ENCODE measurements at places on chromosomes 11 and 22. TPM values are rescaled to one million over a fixed set of nuclear protein-coding genes. Genes with fewer than 3 reads are reported as not detected.

Gene RAB39A
- 2.4 TPM for total RNA-seq

Gene MAPK8IP1
- total RNA-seq, result 1.4 TPM

Gene SERHL2
- 5.0 TPM for total RNA-seq

Gene DLG2
- total RNA-seq, result 5.8 TPM

Gene ADM2
- 3.7 TPM for total RNA-seq

Gene CECR2
- total RNA-seq, result 6.6 TPM

Gene APOBEC3A
- not detected for total RNA-seq

Gene FGF3
- not detected for total RNA-seq

Gene PTPN5
- total RNA-seq, result not detected

Gene TMEM135
- total RNA-seq, result 19.5 TPM

Gene PRODH
- not detected for total RNA-seq

Gene CCDC87
- total RNA-seq, result 0.39 TPM

Gene MPZL3
- 4.2 TPM for total RNA-seq

DNA sequence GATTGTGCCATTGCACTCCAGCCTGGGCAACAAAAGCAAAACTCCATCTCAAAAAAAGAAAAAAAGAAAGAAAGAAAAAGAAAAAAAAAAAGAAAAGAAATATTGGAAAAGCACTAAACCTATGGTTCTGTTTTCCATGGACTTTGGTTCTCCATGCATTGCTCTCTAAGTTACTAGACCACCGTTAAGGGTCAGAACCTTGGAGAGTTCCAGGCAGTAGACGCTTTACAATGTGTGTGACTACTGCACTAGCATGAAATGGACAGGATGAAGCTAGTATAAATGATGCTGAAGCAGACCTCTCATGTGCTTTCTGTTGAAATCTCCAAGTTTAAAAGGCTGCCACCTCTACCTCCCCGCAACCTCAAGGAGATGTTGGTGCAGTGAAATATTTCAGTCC is 63.5 kb downstream of the SIK2 start:
- DNase-seq, result no peak

DNA sequence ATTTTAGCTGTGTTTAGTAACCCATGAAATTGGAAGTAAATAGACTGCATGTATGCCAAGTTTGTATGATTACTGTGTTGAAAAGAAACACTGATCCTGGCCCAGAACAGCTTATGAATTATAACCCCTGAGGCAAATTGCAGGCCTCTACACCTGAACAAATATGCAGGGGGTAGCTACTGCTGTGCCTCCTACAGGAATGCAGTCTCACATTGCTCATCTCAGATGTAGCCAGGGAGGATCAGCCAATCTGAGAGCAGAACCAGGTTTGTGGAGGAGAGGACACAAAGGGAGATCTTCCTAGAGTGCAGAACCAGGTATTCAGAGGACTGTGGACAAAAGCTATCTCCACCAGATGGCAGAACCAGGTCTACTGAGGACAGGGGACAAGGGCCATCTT is 442.2 kb upstream of the DDI1 start:
- DNase-seq, result no peak

GRCh38 chr11:128689948-128690664 is 3.8 kb upstream of the FLI1 start:
- DNase-seq, result no peak

- no peak for DNase-seq
Observed at GRCh38 chr11:62242021-62242420, at the start of gene SCGB1D2. Gene SCGB1D2, plus strand, starts transcription at chr11:62242239. Its CDS starts 69 bp downstream, at chr11:62242308.

- no peak for DNase-seq
Observed at GRCh38 chr11:35347921-35348331, 71.4 kb downstream of the SLC1A2 start.

- DNase-seq, result no peak
Observed at GRCh38 chr11:20013346-20014066, 146.8 kb downstream of the DBX1 start.

- DNase-seq, result no peak
Observed at GRCh38 chr22:32531931-32532819, 57.6 kb downstream of the FBXO7 start.

DNA sequence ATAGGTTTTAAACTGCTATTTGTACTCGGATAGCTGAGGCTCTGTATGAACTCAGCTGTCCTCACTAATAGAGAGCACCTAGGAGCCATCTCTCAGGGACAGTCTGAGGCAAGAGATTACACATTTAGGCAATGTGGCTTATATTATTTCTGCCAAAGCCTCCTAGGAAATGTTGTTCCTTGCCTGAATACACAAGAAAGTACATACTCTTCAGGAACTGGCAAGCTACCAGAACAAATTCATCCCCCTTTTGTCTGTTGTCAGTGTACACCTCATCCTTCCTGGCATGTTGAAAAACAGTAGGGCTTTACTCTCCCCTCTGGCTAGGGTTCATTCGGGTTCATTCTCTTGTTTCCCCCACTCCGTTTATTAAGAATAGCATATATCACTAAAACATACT is 615.9 kb upstream of the FAT3 start:
- no peak for DNase-seq

- no peak for DNase-seq
Observed at GRCh38 chr11:41816396-41816795, 356.9 kb upstream of the LRRC4C start.

- DNase-seq, result peak; percentile 31
Observed at GRCh38 chr11:128550261-128550821, 37.0 kb downstream of the ETS1 start.

- no peak for DNase-seq
Observed at GRCh38 chr11:131595797-131596196, 225.4 kb downstream of the NTM start.

GRCh38 chr11:61555051-61555969 is 25.6 kb downstream of the SYT7 start:
- DNase-seq, result no peak

- no peak for DNase-seq
Observed at GRCh38 chr11:23398052-23398451, 537.8 kb upstream of the CCDC179 start.

DNA sequence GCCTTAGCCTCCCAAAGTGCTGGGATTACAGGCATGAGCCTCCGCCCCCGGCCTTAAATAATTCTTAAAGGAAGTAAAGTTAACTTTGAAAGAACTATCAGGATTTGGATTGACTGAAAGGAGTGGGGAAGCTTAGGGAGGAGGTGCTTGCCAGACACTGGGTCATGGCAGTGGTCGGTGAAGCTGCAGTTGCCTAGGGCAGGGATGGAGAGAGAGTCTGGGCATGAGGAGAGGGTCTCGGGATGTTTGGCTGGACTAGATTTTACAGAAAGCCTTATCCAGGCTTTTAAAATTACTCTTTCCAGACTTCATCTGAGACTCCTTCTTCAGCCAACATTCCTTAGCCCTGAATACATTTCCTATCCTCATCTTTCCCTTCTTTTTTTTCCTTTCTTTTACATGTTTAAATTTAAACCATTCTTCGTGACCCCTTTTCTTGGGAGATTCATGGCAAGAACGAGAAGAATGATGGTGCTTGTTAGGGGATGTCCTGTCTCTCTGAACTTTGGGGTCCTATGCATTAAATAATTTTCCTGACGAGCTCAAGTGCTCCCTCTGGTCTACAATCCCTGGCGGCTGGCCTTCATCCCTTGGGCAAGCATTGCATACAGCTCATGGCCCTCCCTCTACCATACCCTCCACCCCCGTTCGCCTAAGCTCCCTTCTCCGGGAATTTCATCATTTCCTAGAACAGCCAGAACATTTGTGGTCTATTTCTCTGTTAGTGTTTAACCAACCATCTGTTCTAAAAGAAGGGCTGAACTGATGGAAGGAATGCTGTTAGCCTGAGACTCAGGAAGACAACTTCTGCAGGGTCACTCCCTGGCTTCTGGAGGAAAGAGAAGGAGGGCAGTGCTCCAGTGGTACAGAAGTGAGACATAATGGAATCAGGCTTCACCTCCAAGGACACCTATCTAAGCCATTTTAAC is at the start of gene NNMT:
Gene NNMT, plus strand, starts transcription at position 724 of the 929 bp plus-strand sequence. Its CDS starts 158 bp downstream, at position 882.
- DNase-seq, result no peak

DNA sequence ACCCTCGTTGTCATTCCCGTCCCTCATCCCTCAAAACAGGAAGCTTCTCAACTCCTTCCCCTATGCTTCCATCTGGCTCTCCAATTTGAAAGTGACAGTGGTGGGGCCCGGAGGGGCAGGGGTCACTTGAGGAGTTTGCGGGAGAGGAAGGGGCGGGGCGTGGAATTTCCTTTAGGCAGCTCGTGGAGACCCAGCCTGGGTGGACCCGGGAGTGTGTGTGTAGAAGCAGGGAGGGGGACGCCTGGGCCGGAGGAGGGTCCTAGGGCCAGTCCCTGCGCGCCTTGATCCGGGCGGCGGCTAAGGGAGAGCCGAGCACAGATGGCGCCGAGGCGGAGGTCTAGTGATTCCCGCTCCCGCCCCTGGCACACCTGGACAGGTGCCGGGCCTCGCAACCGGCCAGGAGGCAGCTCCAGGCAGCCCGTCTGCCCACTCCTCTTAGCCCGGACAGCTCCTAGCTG is 7.8 kb upstream of the PAX6 start:
- DNase-seq, result peak; percentile 3

DNA sequence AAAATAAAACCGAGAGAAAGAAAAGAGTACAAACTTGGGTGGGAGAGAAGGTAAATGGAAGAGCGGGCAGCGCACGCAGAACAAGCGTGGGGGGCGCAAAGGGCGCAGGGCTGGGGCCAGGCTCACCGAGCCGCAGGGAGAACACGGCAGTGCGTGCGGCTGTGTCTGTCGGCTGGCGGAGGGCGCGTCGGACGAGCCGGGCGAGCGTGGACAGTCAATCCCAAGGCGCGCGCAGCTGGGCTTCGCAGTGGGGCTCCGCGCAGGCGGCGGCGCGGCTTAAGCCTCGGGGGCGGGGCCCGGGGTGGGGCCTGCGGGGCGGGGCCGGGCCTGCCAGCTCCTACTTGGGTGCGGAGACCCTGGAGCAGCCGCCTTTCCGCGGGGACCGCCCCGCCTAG is at the start of gene UCP2:
Gene UCP2, minus strand, starts transcription at position 249 of the 395 bp plus-strand sequence. CDS start 4,465 bp downstream, outside the sequence.
- no peak for DNase-seq

DNA sequence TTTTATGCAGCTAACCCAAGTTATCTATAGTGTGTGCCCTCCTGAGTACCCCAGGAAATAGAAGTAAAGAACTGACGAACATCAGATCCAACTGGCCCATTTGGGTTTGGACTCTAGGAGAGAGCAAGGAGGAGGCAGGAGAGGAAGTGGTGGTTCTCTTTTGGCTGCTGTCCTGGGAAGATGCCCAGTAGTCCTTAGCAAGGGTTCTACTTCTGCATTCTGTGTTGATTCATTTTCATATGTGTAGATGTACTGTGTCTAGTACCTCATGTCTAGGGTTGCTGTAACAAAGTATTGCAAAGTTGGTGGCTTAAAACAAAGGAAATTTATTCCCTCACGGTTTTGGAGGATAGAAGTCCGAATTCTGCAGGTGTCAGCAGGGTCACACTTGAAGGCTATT is 6.6 kb upstream of the MMP27 start:
- no peak for DNase-seq

DNA sequence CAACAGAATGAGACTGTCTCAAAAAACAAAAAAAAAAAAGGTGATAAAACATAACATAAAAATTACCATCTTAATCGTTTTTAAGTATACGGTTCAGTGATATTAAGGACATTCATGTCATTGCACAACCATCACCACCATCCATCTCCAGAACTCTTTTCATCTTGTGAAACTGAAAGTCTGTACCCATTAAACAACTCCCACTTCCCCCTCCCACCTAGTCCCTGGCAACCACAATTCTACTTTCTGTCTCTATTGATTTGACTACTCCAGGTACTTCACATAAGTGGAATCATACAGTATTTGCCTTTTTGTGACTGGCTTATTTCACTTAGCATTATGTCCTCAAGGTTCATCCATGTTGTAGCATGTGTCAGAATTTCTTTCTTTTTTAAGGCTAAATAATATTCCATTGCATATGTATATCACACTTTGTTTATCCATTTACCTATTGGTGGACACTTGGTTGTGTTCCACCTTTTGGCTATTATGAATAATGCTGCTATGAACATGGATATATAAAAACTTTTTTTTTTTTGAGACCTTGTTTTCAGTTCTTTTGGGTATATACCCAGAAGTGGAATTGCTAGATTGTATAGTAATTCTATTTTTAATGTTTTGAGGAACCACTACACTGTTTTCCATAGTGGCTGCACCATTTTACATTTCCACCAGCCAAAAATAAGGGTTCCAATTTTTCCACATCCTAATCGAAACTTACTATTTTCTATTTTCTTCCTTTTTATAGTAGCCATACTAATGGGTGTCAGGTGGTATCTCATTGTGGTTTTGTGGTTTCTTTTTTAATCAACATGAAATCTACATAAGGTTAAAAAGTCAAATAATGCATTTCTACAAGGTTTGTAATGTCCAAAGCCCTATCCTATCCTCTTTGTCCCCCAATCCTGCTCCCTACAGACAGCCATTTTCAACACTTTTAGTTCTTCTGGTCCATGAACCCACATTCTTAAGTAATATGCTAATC is 23.4 kb upstream of the PIK3C2A start:
- peak; percentile 45 for DNase-seq

- no peak for DNase-seq
Observed at GRCh38 chr11:11089805-11090204, 232.0 kb upstream of the ZBED5 start.

- no peak for DNase-seq
Observed at GRCh38 chr11:8722809-8723208, 40.2 kb downstream of the RPL27A start.

GRCh38 chr11:18533365-18533764 is 6.6 kb upstream of the TSG101 start:
- no peak for DNase-seq

DNA sequence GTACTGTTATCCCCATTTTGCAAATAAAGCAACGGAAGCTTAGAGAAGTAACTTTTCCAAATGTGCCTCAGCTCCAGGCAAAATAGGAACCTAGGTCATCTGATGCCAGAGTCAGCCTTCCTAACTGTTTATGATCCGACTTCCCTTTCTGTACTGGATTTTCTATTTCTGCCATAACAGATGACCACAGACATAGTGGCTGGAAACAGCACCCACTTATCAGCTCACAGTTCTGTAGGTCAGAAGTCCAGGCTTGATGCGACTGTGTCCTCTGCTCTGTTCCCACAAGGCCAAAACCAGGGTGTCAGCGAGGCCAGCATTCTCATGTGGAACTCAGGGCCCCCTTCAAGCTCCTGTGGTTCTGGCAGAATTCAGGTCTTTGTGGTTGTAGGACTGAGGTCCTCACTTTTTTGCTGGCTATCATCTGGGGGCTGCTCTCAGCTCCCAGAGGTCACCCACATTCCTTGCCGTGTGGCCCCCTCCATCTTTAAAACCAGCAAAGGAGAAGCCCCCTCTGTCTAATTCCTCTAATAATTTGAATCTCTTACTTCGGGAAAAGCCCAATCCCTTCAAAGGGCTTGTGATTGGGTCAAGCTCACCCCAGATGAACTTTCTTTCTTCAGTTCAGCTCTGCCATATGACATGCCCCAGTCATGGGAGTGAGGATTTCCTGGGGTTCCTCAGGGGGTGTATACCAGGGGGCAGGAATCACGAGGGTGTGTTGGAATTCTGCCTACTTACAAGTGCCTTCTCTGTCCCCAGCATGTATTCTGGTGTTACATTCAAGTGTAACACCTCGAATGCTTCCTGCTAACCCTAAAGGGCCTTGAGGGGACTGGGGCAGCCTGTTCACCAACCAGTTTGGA is 15.3 kb downstream of the KCNJ5 start:
- DNase-seq, result no peak

GRCh38 chr11:35579557-35580396 is 38.5 kb upstream of the FJX1 start:
- no peak for DNase-seq
